ENCODE measurements at places on chromosomes 3 and 15. TPM values are rescaled to one million over a fixed set of nuclear protein-coding genes. Genes with fewer than 3 reads are reported as not detected.
A peak's percentile ranks its signal among the peaks of the same experiment; 100 is the strongest.

Gene GOLGA8Q
- not detected for total RNA-seq

Gene CKMT1B
- not detected for total RNA-seq

Gene FMN1
- 20.0 TPM for total RNA-seq

Gene IREB2
- 39.8 TPM for total RNA-seq

Gene TM4SF4
- total RNA-seq = 0.13 TPM

- peak; percentile 25 for DNase-seq
Measured at GRCh38 chr15:31278061-31278445, 48.6 kb upstream of the KLF13 start.

DNA sequence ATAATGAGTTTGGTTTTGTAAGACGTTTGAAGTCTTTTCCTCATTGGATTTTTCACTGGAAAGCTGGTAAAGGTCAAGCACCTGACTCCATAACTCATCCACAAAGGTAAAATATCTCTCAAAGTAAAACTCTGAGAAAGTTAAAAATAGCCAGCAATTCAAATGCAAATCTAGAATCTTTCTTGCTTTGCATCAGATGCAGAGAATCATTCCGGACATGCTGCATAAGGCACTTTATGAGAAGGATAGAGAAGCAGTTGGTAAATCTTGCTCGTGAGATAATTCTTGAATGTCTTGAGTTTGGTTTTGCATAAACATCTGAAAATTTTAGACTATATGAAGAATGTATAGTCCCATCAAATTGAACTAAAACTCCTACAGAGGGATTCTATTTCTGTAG lies 9.1 kb downstream of the KCNMB2 start:
- DNase-seq = no peak

DNA sequence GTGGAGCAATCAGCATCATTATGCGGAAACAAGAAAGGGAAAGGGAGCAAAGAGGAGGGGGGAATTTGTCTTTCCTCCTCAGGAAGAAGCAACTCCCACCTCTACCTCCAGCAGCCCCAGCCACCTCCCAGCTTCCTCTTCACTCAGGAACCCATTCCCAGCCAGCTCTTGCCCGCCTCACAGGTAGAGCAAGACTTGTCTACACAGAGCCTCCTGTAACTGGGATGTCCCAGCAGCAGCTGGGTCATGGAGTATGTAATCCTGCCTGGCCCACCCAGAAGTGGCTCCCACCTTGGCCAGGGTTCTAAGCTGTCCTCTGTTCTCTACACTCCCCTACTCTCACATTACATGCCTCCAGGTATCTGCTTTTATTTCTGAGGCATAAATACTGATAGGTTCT lies 14.0 kb downstream of the IGDCC3 start:
- no peak for DNase-seq

DNA sequence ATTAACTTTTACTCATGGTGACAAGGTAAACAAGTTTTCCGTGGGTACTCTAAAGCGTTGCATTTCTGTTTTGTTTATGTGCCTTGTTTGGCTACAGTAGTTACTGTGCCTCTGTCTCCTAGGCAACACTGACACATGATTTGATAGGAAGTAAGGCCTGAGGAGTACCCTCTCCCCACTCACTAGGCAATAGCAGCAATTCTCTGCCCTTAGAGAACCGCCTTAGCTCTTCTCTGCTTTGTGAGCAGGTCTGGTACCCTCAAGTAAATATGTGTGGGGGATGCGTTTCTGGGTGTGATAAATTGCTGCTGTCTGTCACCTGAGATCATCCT lies at the start of gene IL5RA:
TSS of gene IL5RA (minus strand) at position 76 of the 332 bp plus-strand sequence. CDS start 5,390 bp downstream, outside the sequence.
- no peak for DNase-seq

DNA sequence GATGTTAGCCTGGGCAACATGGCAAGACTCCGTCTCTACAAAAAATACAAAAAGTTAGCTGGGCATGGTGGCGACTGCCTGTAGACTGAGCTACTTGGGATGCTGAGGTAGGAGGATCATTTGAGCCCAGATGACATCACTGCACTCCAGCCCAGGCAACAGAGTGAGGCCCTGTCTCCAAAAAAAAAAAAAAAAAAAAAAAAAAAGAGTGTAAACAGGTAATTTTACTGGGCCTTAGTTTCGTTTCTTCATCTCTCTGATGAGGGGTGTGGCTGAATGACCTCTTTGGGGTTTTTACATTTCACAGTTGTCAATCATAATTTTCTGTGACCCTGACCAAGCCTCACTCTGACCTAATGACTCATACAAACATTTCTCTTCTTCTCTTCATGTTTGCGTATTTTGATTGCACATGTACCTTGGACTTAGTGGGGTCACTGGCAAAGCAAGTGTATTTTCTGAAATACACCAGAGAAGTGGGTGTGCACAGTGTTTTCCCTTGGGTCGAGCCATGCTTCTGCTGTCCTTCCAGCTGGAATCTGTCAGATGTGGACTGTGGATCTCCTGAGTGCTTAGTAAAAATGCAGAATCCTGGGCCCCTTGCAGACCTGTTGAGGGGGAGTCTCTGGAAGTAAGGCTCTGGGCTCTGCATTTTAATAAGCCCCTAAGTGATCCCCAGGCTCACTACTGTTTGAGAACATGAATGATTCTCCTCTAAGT lies 140.5 kb downstream of the FNDC3B start:
- no peak for DNase-seq

DNA sequence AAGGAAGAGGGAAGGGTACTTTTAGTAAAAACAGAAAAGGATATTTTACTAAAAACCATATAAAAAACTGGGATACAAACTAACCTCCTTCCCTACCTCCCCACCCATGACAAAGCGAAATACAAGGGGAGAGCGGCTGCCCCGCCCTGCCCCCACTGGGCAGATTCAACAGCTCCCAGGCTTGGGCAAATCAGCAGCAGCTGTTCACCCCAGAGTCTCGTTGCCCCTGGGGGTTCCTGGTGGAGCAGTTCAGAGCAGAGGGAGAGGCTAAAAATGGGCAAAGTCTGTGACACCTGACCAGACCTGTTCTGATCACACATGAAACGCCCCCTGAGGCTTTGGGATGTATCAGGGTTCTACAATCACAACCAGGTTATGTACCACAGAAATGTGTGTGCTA lies 2.5 kb upstream of the ETFA start:
- no peak for DNase-seq

GRCh38 chr3:64441861-64442260 lies 216.6 kb upstream of the PRICKLE2 start:
- DNase-seq = no peak

- no peak for DNase-seq
Measured at GRCh38 chr3:100106531-100107141, 7.7 kb downstream of the FILIP1L start.

- no peak for DNase-seq
Measured at GRCh38 chr3:4505688-4506558, 12.8 kb downstream of the ITPR1 start.

- no peak for DNase-seq
Measured at GRCh38 chr3:158418035-158418434, 153.0 kb upstream of the MLF1 start.

DNA sequence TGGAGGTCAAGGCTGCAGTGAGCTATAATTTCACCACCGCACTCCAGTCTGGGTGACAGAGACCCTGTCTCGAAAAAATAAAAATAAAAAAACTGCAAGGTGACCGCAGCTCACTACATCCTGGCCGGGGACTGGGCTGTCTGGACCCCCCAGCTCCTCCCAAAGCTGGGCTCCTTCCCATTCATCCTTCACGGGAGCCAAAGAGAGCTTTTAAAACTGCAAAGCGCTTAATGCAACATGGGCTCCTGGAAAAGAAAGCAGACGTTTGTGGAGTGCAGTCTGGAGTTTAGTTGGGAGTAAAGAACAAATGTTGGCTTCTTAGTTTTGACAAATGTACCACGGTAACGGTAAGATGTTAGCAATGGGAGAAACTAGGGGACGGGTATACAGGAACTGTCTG lies 12.1 kb downstream of the PLXND1 start:
- DNase-seq = no peak

DNA sequence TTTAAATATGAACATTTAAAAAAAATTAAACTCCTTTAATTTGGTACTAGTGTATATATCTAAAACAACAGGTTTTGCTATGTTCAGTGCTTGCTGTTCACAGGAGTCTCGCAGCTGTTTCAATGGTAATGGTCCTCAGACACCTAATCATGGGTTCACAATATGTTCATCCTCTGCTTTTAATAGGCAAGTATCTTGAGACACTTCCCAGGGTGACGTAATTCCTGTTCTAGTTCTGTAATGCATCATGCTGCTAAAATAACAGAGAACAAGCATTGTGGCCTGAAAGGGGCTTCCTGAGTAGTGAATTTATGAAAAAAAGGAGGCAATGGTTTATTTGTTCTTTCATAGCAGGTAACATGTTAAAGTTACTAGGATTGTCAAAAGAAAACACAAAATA lies 625.2 kb upstream of the GBE1 start:
- DNase-seq = no peak

DNA sequence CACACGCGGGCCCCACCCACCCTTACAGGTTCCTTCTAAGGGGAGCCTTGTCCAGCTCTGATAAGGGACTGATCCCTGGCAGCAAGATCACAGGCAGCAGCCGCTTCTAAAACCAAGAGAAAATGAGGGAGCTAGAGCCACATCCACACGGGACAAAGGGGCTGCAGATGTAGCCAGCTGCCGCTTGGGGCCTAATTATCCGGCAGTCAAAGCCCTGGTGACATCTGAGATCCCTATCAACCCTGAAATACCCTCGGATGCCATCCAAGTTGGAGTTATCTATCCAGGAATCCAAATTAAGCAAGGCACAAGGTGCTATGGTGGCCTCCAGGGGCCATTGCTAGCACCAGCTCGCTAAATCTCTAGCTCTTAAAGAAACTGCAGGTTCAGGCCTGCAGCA lies 248.3 kb downstream of the VPS13C start:
- no peak for DNase-seq

GRCh38 chr3:135513106-135514059 lies 452.1 kb upstream of the PPP2R3A start:
- no peak for DNase-seq

DNA sequence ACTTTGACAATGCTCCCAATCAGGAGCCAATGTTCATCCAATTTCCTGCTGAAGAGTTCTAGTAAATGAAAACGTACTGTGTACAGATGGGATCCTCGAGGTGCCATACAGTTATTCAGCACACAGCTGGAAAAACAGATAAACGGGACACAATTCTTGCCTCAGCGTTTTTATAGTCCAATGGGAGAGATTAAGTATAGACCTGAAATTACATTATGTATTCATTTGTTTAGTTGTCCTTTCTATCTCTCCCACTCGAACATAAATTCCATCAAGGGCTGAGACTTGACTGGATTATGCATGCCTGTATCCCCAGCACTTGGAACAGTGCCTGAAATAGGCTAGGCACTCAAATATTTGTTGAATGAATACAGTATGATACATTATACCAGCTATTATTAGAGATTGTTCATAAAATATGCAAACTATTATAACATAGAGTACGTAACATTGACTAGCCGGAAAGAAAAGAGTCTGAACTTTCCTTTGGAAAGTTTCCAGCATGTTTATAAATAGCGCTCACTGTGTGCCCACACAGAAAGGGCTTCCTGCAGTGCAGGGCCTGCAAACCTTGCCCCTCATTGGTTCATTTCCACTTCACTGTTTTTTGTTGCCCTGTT lies 27.4 kb upstream of the SNTN start:
- DNase-seq = no peak

DNA sequence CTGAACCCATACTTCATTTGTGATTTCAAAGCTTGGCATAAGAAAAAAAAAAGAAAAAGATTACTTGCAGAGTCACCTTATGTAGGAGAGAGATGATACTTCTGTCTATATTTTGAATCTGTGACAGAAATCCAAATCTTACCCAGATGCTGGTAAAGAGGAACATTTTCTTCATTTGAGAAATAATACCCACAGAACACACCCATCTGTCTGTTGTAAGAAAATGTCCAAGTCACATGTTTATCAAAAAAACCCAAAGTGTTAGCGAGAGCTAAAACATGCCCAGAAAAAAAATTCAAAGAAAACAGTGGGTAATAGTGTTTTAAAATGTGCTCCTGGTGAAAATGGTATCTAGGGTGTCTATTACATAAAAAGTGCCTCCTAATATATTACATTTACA lies 18.0 kb upstream of the RAP2B start:
- DNase-seq = no peak

GRCh38 chr3:9890249-9891071 lies at the start of gene JAGN1:
Gene JAGN1, plus strand, starts transcription at chr3:9890610. Its CDS starts 113 bp downstream, at chr3:9890723.
- DNase-seq = peak; percentile 94

- no peak for DNase-seq
Measured at GRCh38 chr3:128271536-128272332, 118.5 kb downstream of the EEFSEC start.

DNA sequence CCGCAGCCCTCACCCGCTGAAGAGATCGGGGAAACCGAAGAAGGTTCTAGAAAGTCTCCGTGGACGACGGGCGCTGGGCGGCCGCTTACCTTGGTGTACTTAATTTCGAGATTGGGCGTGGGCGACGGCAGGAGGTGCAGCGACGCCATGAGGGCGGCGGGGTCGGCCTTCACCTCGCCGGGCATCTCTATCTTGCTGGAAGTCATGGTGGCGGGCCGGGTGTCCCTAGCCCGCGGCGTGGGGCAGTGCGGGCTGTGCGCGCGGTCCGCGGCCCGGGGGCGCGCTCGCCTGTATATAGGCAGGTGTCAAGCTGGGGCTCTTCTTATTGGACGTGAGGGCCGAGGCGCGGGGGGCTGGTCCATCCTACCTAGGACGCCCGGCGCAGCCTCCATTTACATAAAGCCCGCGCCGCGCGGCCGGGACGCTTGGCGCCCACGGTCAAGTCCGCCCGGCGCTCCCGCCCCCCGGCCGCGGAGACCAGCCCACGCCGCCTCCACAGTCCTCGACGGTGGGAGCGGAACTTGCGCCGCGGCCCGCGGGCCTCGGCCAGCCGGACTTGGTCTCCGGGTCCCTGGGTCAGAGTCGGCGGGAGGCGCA lies at the start of gene ALDH1A2:
TSS of gene ALDH1A2 (minus strand) at position 267 of the 597 bp plus-strand sequence. CDS start at position 206, 61 bp downstream.
- DNase-seq = peak; percentile 10

DNA sequence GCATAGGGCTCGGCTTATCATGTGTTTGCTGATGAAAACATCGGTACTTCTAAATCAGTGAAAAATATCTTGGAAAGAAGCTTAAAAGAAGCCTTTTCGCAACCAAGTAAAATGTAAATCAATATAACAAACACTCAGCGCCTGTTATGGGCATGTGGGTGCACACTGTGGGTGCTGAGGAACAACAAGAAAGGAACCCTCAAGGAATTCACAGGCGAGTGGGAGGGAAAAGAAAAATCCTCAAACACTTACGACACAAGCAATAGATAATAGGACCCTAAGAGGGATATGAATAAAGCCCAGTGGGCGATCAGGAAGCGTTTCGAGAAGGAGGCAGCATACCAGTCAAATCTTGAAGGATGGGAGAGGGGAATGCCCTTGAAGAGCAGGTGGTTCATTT lies 21.9 kb downstream of the GLDN start:
- DNase-seq = no peak

DNA sequence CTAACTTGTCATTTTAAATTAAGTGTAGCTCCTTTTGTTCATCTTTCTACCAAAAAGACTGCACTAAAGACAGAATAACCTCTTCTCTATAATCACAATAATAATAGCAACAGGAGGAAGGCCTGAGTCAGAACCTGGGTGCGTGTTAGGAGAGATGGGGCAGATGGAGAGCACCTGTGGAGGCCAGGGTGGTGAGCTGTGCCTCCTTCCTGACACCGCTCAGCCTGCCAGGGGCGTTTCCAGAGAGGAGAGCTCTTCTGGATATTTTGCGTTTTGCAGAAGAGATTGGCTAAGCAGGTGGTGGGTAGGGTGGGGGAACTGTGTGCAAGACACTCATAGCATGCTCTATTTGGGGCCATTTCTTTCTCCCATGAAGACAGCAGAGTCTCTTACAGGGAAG lies 83.5 kb downstream of the MEGF11 start:
- no peak for DNase-seq

Data from psoas muscle (tissue), 8 donors.